ENCODE measurements at places on chromosomes 2 and 18.

DNA sequence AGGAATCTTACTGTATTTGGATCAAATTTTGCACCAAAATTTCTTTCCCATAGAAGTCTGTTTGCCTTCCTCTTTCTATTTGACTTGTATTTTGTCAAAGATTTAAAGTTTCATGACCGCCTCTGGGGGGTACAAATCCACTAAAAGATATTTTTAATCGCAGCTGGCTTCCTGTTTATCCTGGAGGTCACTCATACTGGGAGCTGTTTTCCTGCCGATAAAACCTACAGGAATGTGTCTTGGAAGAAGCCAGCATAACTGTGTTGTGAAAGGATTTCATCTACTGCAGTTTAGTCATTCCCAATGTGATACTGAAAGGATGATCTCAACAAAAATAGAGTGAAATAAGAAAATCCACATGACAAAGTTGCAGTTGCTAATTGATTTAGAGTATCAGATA lies 184.0 kb downstream of the RIT2 start:
- DNase-seq = no peak

- DNase-seq = no peak
These were observed 215.0 kb upstream of the SP5 start for GRCh38 chr2:170500104-170500503.

- no peak for DNase-seq
These were observed 148.8 kb downstream of the INO80D start for GRCh38 chr2:205937211-205937610.

GRCh38 chr2:38836791-38837190 lies 38.9 kb downstream of the DHX57 start:
- DNase-seq = no peak

GRCh38 chr2:168992591-168993349 lies 38.4 kb downstream of the ABCB11 start:
- no peak for DNase-seq

GRCh38 chr2:236748801-236749200 lies 179.2 kb downstream of the ACKR3 start:
- no peak for DNase-seq

DNA sequence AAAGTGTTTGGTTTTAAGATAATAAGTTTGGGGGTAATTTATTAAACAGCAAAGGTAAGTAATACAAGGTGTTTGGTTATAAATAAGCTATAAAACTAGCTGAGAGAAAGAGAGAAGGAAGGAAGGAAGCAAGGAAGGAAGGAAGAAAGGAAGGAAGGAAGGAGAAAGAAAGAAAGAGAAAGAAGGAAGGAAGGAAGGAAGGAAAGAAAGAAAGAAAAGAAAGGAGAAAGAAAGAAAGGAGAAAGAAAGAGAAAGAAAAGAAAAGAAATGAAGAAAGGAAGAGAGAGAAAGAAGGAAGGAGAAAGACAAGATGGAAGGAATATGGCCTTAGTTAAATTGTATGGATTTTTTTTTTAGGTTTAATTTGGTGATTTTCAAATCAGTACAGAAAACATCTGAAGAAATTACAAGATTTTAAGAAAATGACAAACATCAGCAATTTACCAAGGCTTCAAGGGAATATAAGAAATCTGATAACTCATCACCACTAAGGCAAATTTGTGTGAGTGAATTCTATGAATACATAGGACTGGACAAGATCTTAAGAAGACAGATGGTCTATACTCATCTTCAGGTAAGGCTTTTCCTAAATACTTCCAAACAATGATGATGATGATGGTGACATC lies 46.4 kb upstream of the GALNT3 start:
- no peak for DNase-seq

DNA sequence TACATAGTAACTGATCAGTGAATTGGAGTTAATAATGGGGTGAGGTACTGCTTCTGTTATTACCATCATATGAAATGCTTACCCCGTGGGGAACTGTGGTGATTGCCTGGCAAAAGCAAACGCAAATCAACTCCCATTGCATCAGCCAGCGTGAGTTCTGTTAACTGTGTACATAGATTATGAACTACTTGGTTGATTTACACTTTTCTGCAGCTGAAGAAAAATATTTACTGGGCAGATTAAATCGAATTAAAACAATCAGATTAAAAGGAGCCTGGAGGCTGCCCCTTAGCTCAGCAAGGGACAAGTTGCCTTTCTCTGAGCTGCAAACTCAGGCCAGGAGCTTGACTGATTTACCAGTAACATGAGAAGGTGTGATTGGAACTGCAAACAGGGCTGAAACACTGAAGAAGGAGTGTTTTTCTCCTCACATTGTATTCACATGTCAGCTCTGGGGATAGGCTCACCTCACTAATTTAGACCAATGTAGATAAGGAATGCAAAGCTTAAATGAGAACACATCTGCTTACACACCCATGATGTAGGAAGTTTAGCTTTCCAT lies 220.1 kb downstream of the OSR1 start:
- no peak for DNase-seq

DNA sequence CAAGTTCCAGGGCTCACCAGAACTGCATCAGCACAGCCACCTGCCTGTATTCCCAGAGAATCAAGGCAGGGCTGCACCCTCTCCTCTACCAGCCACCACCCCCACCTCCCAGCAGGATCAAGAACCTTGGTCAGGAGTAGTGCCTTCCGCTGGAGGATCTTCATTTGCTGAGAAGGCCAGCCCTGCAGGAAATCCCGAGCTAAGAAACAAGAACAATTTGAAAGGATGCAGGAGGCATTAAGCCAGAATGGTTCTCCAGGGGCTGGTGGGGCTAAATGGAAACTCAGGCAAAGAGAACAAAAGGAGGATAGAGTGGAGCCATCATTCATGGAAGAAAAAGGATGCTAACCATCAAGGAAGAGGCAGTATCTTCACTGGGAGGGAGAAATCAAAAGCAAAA lies 147.3 kb upstream of the SLC14A2 start:
- no peak for DNase-seq

GRCh38 chr18:72871091-72871490 lies 3.3 kb upstream of the NETO1 start:
- DNase-seq = no peak

GRCh38 chr2:53545604-53546003 lies 222.0 kb upstream of the CHAC2 start:
- DNase-seq = no peak

- no peak for DNase-seq
These were observed 156.7 kb downstream of the TTN start for GRCh38 chr2:178650554-178650953.

- DNase-seq = no peak
These were observed 69.8 kb upstream of the CDKL4 start for GRCh38 chr2:39313575-39313974.

GRCh38 chr2:100621371-100621951 lies 58.7 kb downstream of the PDCL3 start:
- no peak for DNase-seq

DNA sequence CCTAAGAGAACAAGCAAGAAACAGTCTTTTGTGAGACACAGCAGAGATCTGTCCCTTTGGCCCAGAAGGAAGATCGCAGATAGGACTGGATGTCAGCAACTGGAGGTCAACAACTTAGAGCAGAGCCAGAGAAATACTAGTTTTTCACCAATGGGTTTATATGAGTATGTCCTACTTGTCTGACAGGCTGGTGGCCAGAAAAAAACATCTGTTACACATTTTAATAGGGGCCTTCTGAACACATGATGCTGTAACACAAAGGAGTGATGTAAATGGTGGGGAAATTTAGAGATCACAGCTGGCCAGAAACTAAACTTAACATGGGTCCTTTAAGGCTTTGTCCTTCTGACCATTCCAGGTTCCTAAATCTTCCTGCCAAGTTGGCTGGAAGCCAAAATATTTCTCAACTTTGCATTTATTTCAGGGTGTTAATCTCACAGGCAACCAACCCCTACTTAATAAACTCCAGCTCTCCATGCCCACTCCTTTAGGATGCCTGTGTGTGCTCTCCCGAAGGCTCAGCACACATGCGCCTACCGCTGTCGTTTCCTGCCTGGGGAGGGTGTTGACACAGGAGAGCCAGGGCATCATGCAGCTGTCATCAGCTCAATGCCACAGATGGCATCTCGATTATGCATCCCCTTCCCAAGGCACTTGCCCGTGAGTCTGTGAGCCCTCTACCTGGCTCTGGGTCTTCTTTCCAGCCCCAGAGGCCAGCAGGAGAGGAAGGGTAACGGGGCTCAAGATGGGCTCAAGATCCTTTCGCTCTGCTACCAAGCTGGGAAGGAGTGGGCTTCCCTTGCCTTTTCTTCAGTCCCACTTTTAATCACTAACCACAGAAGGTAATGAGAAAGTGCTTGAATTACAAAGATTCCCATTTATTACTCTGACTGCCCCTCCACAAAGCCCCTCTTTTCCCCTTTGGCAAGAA lies 252.5 kb downstream of the ETAA1 start:
- DNase-seq = no peak

GRCh38 chr2:174606336-174606735 lies 8.7 kb upstream of the WIPF1 start:
- no peak for DNase-seq

DNA sequence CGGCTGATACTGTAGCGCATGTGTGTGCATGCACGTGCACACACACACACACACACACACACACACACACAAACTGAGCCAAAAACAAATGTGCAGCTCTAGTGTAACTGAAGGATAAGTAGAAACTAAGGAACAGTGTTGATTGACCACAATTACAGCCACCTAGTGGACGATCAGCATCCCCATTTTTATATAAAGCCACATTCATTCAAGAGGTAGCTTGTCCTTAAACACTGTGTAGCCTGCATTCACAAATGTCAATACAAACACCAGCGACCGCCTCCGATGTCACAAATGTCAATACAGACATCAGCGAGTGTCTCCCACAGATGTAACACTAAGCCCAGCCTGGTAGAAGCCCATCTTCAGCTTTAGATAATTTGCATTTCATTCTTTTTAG lies 167.4 kb downstream of the PTGR3 start:
- DNase-seq = no peak

DNA sequence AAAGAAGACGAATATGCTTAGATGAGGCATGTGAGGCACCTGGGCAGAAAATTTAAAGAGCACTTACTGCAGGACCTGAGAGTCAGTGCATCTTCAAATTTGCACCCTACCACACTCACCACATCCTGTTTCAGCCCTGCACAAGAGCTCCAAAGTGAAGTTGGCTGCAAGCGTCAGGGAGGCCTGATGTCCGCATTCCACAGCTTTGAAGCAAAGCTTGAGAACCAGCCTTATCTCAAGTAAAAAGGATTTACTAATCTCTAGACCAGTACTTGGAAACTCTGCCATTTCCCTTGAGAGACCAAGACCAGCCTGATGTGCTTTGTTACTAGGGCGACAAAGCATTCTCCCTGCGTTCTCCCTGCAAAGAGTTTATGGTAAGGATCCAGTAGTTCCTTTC lies 3.4 kb upstream of the ASNSD1 start:
- DNase-seq = no peak

DNA sequence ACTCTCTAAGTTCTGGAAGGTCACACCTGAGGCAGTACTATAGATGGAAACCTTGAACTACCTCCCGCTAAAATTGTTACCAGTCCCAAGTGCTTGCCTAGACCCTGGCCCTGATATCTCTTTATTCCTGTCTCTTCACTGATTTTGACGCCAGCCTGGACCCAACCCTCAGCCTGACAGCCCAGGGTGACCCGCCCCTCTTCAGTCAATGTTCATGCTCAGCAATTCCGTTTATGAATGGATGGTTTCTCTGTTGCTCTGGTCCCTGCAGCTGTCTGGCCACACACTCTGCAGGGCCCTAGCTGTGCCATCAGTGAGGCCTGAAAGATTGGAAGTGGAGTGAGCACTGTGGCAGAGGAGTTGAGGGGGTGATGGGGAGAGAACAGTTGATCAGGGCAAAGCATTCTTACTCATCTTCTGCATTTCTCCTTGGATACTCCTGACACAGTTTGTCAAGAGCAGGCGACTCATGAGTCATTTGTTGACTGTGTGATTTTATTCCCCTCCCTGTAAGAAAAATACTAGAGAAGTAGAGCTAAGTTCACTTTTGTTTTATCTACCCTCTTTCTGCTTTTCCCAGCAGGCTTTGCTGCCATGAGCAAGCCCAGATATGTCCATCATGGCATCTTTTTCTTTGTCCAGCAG lies 46.0 kb downstream of the NPAS2 start:
- DNase-seq = no peak

GRCh38 chr2:177165061-177165583 lies 47.5 kb upstream of the HNRNPA3 start:
- no peak for DNase-seq

GRCh38 chr2:202022755-202023154 lies 10.9 kb upstream of the FZD7 start:
- DNase-seq = no peak

- DNase-seq = no peak
These were observed 9.0 kb downstream of the STK25 start for GRCh38 chr2:241499146-241499965.

GRCh38 chr18:78558101-78558810 lies 421.4 kb upstream of the SALL3 start:
- DNase-seq = no peak

DNA sequence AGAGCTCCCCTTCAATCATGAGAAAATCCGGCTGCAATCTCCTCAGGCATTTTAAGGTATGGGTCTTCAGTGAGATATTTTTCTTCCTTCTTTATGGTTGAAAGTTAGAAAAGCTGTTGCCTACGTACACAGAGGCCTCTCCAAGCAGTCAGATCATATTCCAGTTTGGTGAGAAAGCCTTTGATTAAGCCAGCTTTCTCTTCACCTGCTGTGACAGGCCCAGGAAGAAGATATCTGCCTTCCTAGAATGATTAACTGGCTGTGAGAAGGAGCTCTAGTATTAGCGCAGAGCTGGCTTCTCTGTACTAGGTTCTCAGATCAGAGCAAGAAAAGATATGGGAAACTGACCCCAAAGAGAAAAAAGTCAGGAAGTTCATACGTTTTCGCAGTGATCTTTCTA lies 585.0 kb upstream of the CHAC2 start:
- DNase-seq = no peak

- DNase-seq = no peak
These were observed 355.8 kb downstream of the CCDC85A start for GRCh38 chr2:56539618-56540017.

DNA sequence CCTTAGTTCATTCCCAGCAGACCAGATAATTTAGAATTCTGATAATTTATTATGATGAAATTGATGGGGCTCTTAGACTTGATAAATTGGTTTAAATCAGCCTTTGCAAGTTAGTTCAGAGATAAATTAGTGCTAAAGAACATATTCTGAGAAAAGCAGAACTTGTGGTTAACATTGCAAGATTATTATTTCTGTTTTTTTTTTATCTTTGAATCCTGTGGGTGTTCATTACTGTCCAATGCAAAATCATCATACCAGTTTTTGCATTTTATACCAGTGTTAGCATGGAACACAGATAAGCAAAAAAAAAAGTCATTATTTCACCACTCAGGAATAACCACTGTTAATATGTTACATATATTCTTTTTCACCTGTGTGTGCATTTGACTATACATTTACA lies 9.1 kb downstream of the SEPTIN2 start:
- DNase-seq = no peak

DNA sequence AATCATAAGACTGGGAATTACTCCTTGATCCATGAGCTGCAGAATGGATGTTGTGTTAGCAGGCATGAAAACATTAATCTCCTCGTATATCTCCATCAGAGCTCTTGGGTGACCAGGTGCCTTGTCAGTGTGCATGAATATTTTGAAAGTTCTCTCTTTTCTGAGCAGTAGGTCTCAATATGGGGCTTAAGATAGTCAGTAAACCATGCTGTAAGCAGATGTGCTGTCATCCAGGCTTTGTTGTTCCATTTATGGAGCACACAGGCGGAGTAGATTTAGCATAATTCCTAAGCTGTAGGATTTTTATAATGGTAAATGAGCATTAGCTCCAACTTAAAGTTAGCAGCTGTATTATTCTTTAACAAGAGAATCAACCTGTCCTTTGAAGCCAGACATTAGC lies 160.3 kb downstream of the MYO1B start:
- DNase-seq = no peak
